Activated naive CD4-positive, alpha-beta T cell treated with Interleukin-2 at 50 U/mL for 16 hours (primary cell): ENCODE measurements at places on chromosomes 2 and 18.

DNA sequence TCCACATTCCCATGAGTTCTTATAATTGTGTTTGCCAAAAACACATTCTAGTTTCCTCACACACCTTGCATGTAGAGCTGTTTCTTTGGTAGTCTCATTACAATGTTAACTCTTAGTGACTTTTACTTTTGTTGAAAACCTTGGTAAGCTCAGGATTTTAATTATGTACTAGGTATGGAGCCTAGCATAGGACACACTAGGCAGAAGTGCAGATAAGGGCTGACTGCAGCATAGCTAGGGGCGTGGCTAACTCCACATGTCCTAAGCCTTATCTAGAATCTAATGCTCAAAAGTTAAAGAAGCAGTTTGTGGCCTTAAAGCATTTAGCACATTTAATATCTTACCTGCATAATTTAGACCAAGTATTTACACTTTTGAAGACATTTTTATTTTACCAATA, 153.7 kb upstream of the FBXO11 start:
- DNase-seq: no peak

- no peak for DNase-seq
Measured at GRCh38 chr2:235026649-235027557, 75.1 kb downstream of the SH3BP4 start.

- no peak for DNase-seq
Measured at GRCh38 chr2:178782236-178782635, 25.0 kb downstream of the TTN start.

DNA sequence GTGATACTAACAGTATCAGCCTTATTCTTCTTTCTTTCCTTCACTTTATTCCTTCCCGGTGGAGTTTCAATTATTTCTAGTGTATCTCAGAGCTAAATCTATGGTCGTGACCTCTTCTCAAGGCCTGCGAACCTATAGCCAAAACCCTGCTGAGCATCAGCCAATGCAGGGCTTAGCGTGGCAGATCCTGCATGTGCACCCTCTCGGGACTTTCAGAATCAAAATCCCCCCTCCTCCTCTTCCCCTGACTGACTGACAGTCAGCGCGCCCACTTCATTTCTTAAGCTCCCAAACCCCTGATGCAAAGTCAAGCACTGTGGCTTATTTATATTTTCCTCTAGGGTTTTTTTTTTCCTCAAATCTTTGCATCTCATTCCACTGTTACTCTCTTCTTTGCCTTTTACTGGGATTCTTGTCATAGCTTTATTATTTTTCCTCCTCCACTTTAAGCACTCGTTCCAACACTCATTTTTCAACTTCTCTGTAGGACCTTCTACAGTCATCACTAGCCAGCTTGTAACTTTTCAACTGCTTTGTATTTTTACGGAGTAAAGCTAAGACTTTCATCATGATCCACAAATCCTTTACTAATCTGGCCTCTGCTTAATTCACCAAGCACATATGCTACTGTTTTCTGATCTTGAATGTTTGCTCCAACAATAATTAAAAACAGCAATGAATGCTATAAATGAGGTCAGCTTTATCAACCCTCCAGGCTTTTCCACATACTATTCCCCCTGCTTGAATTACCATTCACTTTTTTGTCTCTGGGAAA, 896.5 kb upstream of the PIK3C3 start:
- DNase-seq: no peak

GRCh38 chr2:55547001-55547400, 27.5 kb downstream of the CFAP36 start:
- no peak for DNase-seq

DNA sequence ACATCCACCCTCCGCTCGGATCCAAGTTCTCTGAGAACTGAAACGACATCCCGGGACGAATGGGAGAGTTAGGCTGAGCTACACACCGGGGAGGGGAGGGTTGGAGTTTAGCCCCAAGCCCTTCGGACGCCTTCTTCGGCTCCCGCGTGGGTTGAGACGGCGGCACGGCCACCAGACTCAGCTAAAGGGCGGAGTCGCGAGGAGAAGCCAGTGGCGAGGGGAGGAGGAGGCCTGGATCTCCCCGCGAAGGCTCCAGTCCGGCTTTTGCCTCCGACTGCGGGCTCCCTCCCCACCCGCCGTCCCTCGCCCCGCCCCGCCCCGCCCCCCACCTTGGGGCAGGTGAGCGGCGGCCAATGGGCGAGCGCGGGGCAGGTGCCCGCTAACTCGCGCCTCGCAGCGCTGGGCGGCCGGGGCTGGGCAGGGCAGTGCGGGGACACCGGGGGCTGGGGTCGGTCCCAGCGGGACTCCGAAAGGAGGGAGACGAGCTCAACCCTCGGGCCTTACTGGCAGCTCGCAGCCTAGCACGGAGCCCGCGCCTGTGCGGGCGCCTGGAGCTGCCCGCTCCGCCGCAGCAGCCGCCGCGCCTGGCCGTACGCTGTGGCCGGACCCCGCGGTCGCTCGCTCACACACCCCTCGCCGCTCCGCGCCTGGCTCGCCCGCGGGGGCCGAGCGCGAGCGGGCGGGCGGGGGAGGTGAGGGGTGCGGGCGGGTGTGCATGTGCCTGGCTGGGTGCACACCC, at the start of gene EMX1:
TSS of gene EMX1 (plus strand) at position 382 of the 739 bp plus-strand sequence. CDS start at position 716, 334 bp downstream.
- peak; percentile 56 for DNase-seq

- no peak for DNase-seq
Measured at GRCh38 chr2:236012155-236012554, 156.0 kb downstream of the GBX2 start.

DNA sequence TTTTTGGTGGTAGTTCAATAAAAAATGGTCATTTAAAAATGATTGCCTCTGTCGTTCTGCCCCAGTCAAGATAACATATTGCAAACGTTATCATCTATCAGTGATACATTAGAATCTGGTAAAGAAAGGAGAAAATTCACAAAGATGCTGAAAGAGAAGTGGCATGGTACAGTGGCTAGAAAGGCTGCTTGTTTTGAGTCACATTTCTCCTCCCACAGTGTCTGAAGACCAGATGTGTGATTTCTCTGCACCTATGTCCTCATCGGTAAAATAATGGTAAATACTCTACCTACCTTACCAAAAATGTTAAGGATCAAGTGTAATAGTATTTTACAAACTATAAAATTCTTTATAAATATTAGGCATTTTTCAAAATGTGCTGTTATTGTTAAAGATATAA, 76.1 kb upstream of the NOSTRIN start:
- DNase-seq: no peak

DNA sequence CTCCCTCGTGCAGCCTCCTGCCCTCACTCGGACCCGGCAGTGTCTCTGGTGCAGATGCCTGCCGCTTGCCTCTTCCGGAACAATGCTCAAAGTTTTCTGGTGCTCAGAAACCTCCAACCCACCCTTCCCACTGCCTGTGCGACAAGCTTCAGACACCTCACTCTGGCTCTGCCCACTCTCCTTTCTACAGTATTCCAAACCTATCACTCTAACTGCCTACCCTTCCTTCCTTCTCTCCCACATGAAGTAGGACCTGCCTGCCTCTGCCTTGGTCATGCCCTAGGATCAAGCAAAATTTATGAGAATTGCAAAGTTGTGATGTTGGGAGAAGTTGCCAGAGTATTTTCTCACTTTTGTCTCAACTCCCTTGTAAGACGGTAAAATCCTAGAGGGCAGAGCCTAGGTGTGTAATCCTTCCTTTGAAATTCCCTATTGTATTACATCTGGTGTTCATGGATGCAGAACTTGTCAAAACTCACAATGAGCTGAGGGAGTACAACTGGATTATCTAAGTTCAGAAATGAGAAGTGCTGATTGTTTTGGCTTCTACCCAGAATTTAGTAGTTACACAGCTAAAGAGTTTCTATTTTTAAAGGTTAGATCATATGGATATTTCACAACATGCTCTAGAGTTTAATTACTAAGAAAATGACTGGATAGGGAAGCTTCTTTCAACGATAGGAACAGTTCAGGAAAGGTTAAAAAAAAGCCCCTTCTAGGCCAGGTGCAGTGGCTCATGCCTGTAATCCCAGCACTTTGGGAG, 7.2 kb downstream of the NPC1 start:
- DNase-seq: no peak

DNA sequence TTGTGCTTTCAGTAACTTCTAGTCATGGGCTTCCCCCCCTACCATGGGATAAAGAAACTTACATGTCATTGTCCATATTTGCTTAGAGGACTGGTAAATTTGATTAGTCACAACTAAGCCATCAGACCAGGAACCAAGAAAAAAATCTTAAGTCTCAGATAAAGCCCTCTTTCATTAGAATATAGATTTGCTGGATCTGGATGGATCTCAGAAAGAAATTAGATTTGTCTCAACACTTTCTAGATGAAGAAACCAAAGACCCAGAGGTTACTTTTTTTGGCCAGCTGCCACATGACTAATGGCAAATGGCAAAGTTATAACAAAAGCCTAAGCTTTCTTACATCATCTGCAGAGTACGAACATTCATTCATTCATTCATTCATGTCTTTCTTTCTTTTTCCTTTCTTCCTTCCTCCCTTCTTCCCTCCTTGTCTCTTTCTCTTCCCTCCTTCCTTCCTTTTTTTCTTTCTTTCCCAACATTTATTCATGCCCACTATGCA, 60.2 kb downstream of the CDCA7 start:
- DNase-seq: no peak

GRCh38 chr2:143284087-143284675, 155.0 kb downstream of the ARHGAP15 start:
- peak; percentile 30 for DNase-seq

- DNase-seq: no peak
Measured at GRCh38 chr2:235106874-235107639, 155.2 kb downstream of the SH3BP4 start.

DNA sequence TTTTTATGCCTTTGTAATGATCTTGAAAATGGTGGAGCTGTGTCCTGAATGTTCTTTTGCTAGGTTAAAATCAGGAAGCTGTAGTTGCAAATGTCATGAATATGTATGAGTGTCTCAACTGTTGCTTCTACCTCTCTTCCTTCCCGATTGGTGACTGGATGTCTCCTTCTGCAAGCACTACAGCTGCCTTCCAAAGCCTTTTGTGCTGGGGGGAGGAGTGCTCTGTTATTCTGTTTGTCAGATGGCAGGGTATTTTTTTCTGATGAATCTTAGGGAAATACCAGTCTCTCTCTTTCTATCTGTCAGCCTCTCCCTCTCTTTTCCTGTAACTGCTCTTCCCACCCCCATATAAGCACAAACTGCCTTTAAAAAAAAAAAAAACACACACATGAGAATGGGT, 1396.3 kb upstream of the CELF4 start:
- DNase-seq: no peak

- DNase-seq: no peak
Measured at GRCh38 chr2:177611310-177611886, 218.8 kb downstream of the AGPS start.

DNA sequence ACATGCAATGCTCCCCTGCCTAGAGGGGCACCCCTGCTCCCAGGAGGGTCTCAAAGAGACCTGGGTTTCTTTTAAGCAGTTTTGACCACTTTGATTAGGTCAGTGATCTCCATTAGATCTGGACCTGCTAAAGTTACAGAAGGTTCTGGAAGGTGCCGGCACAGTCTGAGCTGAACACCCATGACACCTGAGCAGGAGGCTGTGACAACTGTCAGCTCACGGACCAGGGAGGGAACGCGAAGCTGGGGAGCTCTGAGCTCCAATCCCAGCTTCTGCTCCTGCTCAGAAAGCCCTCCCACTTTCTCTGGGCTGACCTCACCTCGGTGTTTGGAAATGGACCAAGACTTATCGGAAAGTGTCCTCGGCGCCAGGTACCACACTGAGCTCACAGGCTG, 113.8 kb downstream of the NFATC1 start:
- no peak for DNase-seq

- no peak for DNase-seq
Measured at GRCh38 chr2:16525265-16525887, 140.3 kb downstream of the CYRIA start.

DNA sequence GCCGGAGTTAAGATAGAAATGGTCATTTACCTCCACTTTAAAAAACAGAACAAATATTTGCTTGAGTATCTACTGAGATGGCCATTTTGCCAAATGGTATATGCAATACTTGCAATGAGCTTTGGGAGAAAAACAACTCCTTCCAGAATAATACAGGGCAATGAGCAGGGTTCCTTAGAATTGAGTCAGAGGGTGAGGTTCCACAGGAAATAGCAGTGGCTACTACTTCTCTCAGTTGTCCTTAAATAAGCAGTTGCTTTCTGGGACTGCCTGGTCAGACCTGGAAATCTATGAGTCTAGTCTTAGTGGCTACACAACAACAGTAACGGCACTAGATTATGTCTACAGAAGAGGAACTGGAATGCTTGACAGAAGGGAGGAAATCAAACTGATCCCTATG, 80.9 kb upstream of the CCDC85A start:
- no peak for DNase-seq

- peak; percentile 38 for DNase-seq
Measured at GRCh38 chr2:68653538-68653982, 10.2 kb downstream of the PROKR1 start.

- no peak for DNase-seq
Measured at GRCh38 chr2:240506406-240507059, 51.3 kb downstream of the ANKMY1 start.

- DNase-seq: no peak
Measured at GRCh38 chr2:179604598-179604997, 256.8 kb downstream of the ZNF385B start.

- no peak for DNase-seq
Measured at GRCh38 chr2:156396126-156396525, 40.1 kb upstream of the GPD2 start.

DNA sequence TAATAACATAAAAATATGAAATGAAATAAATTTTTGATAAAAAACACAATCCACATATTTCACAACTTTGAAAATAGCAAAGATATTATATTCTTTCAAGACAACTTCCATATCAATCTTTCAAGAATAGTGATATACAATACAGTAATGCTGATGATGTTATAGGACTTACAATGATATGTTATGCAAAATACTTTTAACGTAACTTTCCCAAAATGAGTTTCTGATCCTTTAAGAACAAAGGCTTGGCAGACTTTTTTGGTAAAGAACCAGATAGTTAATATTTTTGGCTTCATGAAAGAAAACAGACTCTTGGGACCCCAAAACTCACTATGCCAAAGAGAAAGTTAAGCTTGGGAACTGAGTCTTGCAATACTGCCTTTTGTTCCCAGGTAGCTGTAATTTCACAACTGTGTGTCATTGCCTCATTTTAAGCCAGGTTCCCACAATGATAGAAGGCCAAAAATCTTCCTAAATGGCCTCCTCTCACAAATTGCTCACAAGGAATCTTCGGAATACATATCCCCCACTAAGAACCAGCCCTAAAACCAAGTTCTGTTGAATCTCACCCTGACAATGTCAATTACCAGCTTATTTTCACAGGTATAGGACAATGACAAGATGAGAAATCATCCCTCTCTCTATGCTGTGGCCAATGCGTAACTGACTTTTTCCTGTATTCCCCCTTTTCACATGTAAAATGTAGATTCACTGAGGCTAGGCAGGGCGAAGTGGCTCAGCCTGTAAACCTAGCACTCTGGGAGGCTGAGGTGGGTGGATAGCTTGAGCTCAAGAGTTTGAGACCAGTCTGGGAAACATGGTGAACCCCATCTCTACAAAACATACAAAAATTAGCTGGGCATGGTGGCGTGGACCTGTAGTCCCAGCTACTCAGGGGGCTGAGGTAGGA, 54.8 kb upstream of the STRN start:
- DNase-seq: no peak

- DNase-seq: no peak
Measured at GRCh38 chr2:27000228-27000627, 29.8 kb downstream of the MAPRE3 start.
